ENCODE measurements at places on chromosomes 1 and 21. TPM values are rescaled to one million over a fixed set of nuclear protein-coding genes. Genes with fewer than 3 reads are reported as not detected.

H6PD gene
- total RNA-seq = 4.6 TPM

BTBD8 gene
- total RNA-seq = 0.84 TPM

DIO1 gene
- total RNA-seq = not detected

ZDHHC18 gene
- total RNA-seq = 39.1 TPM

ZBTB8B gene
- total RNA-seq = 0.01 TPM

CDKN2C gene
- 12.0 TPM for total RNA-seq

LEMD1 gene
- not detected for total RNA-seq

LRRC53 gene
- not detected for total RNA-seq

C4BPA gene
- 0.48 TPM for total RNA-seq

RWDD3 gene
- total RNA-seq = 10.5 TPM

OLFM3 gene
- total RNA-seq = not detected

KRTAP19-1 gene
- not detected for total RNA-seq

C1orf105 gene
- total RNA-seq = not detected

PRKAA2 gene
- 2.7 TPM for total RNA-seq

SPRR2B gene
- total RNA-seq = not detected

SLC44A3 gene
- total RNA-seq = 1.6 TPM

SLC6A9 gene
- 14.4 TPM for total RNA-seq

AK2 gene
- 156 TPM for total RNA-seq

GJC2 gene
- total RNA-seq = 0.31 TPM

EPHA2 gene
- total RNA-seq = 122 TPM

Data from A549 treated with DMSO at 1 μM for 4 hours (cell line).